A549 treated with CORT108297 at 1 μM for 4 hours (cell line): ENCODE measurements at places on chromosomes 1 and 21. TPM values are rescaled to one million over a fixed set of nuclear protein-coding genes. Genes with fewer than 3 reads are reported as not detected.

ZSWIM5 gene
- 0.38 to 0.57 TPM (median 0.49 TPM) in 5 replicates for total RNA-seq

MAST2 gene
- 17.2 to 22.2 TPM (median 20.7 TPM) in 5 replicates for total RNA-seq

KRTAP13-2 gene
- total RNA-seq, result not detected in 5 replicates

LCE1A gene
- total RNA-seq, result not detected in 5 replicates

FOXD2 gene
- 0.32 to 0.60 TPM (median 0.49 TPM) in 5 replicates for total RNA-seq

SMPDL3B gene
- 0.88 to 1.4 TPM (median 1.1 TPM) in 5 replicates for total RNA-seq

BSND gene
- total RNA-seq, result 0.02 TPM in 1 of 5 replicates, not detected in the others

AGMAT gene
- total RNA-seq, result 5.4 to 9.3 TPM (median 7.3 TPM) in 5 replicates

PLA2G2D gene
- 0.13 TPM in 1 of 5 replicates, not detected in the others for total RNA-seq

TTLL7 gene
- 2.3 to 3.9 TPM (median 3.0 TPM) in 5 replicates for total RNA-seq

AIDA gene
- total RNA-seq, result 59.5 to 74.2 TPM (median 67.2 TPM) in 5 replicates

C1orf210 gene
- total RNA-seq, result not detected in 5 replicates

BRDT gene
- not detected in 5 replicates for total RNA-seq

VWA5B1 gene
- total RNA-seq, result not detected in 5 replicates

SPRR5 gene
- total RNA-seq, result not detected in 5 replicates

NHLH1 gene
- total RNA-seq, result 0.23 to 0.74 TPM (median 0.37 TPM) in 5 replicates

SAMD11 gene
- total RNA-seq, result 16.5 to 38.7 TPM (median 35.5 TPM) in 5 replicates

OR2W3 gene
- total RNA-seq, result not detected in 5 replicates
